Peyer's patch (tissue), 4 donors: ENCODE measurements at places on chromosomes 1 and 21. TPM values are rescaled to one million over a fixed set of nuclear protein-coding genes. Genes with fewer than 3 reads are reported as not detected.

MLLT11 gene
- not detected for total RNA-seq

RPF1 gene
- total RNA-seq, result 15.9 TPM

CD34 gene
- 20.6 TPM for total RNA-seq

DNA sequence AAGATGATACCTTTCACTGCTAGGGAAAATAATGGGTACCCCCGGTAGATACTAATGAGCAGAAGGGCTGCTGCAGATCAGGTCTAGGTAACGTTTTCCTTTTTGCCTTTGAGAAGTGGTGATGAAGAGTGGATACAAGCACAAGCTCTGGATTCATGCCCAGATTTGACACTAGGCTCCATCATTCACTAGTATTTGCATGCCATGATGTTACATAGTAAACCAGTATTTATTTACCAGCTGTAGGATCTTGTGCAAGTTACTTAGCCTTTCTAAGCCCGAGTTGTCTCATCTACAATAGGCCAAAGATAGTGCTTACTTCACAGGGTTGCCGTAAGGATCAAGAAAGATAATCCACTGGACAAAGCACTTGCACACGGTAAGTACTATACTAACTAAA, 14.2 kb downstream of the PTPN14 start:
- no peak for DNase-seq

DNA sequence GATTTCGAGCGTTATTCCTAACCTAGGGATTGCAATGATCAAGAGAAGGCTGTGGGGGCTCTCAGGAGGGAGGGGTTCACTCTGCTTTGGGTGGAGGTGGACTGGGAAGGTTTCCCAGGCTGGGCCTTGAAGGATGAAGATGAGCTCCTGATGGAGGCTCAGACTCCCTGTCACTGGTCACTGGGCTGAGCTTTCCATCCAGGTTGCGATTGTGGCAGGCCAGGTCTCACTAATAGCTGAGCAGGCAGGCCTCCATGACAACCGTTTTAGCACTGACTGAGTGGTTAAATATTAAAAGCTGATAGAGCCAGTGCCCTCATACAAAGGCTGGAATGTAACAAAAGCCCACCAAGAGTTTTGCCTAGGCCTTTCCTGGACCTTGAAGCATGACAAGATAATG, 36.2 kb upstream of the EFCAB14 start:
- no peak for DNase-seq

- DNase-seq, result peak; percentile 72
These were observed 30.1 kb downstream of the SLC1A7 start for GRCh38 chr1:53112271-53112774.

GRCh38 chr1:18341291-18342069, 139.2 kb upstream of the KLHDC7A start:
- DNase-seq, result no peak
